Activated naive CD8-positive, alpha-beta T cell treated with anti-CD3 and anti-CD28 coated beads for 36 hours (primary cell): ENCODE measurements at places on chromosomes 5 and 9. TPM values are rescaled to one million over a fixed set of nuclear protein-coding genes. Genes with fewer than 3 reads are reported as not detected.

- no peak for DNase-seq
Observed at GRCh38 chr5:141558150-141558549, 60.6 kb downstream of the DIAPH1 start.

- peak; percentile 43 for DNase-seq
Observed at GRCh38 chr5:127290019-127290945, at the start of gene MEGF10. Gene MEGF10 (plus strand): TSS chr5:127290796. CDS start chr5:127331309, 40,513 bp downstream.

- no peak for DNase-seq
Observed at GRCh38 chr5:79513308-79513703, 628 bp downstream of the HOMER1 start.

DNA sequence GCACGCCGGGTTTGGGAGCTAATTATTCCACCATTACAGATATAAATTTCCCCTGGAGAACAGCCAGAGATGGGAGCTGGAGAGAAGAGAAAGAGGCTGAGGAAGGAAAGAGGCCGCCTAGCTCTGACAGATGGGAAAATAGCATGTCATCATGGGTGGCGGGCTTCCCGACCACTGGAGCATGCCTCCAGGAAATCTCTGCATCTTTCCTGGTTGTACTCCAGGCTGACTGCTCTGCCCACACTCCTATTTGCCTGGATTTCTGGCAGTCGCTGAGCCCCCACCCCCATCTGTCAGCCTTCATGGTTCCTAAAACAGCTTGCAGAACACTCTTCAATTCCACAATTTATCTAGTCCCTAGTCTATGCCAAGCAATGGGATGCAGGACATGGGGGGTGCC is 14.3 kb upstream of the GABRP start:
- DNase-seq, result no peak

DNA sequence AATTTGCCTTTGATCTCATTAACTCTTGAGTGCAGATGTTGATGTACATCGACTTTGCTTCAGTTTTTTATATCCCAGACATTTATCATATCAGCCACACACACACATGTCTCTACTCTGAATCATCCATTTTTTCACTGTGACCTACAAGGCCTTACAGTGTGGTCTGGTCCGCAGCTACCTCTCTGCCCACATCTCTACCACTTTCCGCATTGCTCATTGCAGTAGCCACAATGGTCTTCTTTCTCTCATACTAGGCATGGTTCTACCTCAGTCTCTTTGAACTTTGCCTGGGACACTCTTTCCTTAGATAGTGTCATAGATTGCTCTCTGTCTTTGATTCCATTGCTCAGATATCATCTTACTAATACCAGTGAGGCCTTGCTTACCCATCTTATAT is 87.9 kb upstream of the FSD1L start:
- DNase-seq, result peak; percentile 67

- DNase-seq, result no peak
Observed at GRCh38 chr9:114124666-114125475, 25.8 kb upstream of the KIF12 start.

DNA sequence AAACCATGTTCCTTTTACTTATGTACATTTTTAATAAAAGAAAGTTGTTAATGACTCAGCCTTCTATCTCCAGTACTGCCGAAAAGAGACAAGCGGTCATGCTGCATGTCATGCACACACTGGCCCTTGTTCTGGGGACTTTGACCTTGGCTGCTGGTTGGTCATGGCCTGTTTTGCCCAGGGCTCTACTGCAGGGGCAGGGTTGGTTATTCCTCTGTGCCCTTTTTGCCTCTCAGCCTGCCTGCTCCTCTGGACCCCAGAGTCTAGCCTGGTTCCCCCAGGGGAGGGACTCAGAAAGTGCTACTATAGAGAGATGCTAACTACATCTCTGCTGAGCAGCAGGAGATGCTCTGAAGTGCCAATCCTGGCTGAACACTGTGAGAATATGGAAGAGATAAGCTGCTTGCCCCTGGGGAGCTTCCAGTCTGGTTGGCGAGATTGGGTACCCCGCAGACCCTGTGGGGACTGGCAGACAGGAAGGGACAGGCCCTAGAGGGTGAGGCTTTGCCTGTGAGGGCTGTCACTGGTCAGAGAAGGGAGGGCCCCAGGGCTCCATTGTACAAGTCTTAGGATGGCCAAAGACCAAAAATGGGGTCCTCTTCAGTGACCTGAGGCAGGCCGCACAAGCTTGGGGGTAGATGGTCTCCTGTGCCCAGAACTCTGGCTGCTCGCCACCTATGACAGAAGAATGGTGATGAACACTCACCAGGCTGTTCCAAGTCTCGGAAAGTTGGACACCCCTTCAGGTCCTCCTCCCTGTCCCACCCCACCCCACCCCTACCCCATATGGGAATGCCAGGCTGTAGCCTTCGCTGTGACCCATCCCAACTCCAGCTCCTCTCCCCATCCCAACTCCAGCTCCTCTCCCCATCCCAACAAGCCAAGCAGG is 14.3 kb downstream of the IRF1 start:
- no peak for DNase-seq

- DNase-seq, result no peak
Observed at GRCh38 chr5:36944607-36945225, 68.1 kb downstream of the NIPBL start.

DNA sequence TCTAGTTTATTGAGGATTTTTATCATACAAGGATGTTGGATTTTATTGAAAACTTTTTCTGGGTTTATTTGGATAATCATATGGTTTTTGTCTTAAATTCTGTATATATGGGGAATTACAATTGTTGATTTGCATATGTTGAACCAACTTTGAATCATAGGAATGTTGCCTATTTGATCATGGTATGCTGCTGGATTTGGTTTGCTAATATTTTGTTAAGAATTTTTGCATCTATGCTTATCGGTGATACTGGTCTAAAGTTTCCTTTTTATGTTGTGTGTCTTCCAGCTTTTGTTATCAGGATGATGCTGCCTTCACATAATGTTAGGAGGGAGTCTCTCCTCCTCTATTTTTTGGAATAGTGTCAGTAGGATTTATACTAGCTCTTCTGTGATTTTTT is 745.0 kb downstream of the PRELID2 start:
- no peak for DNase-seq

The ANKRD34B gene
- total RNA-seq, result not detected

The WDR38 gene
- not detected for total RNA-seq

The TEX53 gene
- total RNA-seq, result not detected

The KIF12 gene
- total RNA-seq, result not detected

The NCS1 gene
- 11.9 TPM for total RNA-seq

The C9orf50 gene
- not detected for total RNA-seq

The NSD1 gene
- 64.0 TPM for total RNA-seq

The HOMER1 gene
- total RNA-seq, result 13.0 TPM

The IQGAP2 gene
- total RNA-seq, result 30.6 TPM

The TMEM267 gene
- 24.1 TPM for total RNA-seq

The CDHR2 gene
- 0.44 TPM for total RNA-seq

The PRUNE2 gene
- total RNA-seq, result not detected
